Kidney (tissue), 22 donors: ENCODE measurements at places on chromosomes 3 and 15.

GRCh38 chr3:69547461-69547880, 161.6 kb upstream of the FRMD4B start:
- H3K27ac ChIP-seq = no peak overlapping the region
- H3K4me1 ChIP-seq = no peaks in the 10 kb centered on the region
- no peak overlapping the region for H3K4me3 ChIP-seq
- H3K27me3 ChIP-seq = peaks cover 2% of the 10 kb centered on the region

DNA sequence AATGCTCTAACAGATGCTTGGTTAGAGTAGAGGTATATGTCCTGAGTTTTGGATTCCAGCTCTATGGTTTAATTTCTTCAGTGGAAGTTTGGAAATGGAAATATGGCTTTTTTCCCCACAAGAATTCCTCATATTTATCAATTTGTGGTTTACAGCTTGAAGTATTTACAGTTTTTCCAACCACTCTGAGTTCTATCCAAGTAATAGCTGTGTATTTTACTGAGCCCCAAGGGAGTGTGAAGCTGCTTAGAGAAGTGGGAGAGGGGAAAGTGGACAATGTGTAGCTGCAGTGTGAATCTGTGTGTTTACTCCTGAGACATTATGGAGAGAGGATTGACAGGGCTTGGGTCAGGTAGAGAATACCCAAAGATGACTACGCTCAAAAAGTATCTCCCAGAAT, 54.5 kb downstream of the NEK11 start:
- H3K36me3 ChIP-seq = no peaks in the 10 kb centered on the region
- no peak overlapping the region for H3K27ac ChIP-seq
- H3K27me3 ChIP-seq = no peaks in the 10 kb centered on the region
- H3K4me1 ChIP-seq = no peaks in the 10 kb centered on the region
- DNase-seq = no peak

- peaks cover 21% of the 10 kb centered on the region for H3K4me1 ChIP-seq
- no peak overlapping the region for H3K4me3 ChIP-seq
- H3K27ac ChIP-seq = no peak overlapping the region
- no peaks in the 10 kb centered on the region for H3K36me3 ChIP-seq
- no peaks in the 10 kb centered on the region for H3K27me3 ChIP-seq
- no peak for DNase-seq
Observed at GRCh38 chr3:126364130-126364695, 7.0 kb upstream of the KLF15 start.

DNA sequence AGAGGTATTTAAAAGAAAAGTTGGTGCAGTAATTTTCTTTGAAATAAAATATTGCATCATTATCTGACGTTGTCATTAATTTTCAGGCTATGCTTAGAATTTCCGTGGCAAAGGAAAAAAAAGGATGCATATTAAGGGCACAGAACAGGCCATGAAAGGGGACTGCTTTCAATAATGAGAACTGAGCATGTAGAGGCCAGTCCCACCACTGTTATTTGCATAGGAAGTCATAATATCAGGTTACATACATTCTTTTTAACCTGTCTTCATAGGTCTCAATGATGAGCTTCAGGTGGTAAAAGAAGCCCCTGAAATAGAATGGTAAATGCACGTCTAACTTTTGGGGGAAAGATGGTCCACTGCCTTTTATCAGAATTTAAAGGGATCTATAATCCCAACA, 272.1 kb upstream of the ALCAM start:
- H3K36me3 ChIP-seq = no peaks in the 10 kb centered on the region
- H3K27ac ChIP-seq = no peak overlapping the region
- H3K4me1 ChIP-seq = no peaks in the 10 kb centered on the region
- H3K27me3 ChIP-seq = no peaks in the 10 kb centered on the region
- no peak for DNase-seq

DNA sequence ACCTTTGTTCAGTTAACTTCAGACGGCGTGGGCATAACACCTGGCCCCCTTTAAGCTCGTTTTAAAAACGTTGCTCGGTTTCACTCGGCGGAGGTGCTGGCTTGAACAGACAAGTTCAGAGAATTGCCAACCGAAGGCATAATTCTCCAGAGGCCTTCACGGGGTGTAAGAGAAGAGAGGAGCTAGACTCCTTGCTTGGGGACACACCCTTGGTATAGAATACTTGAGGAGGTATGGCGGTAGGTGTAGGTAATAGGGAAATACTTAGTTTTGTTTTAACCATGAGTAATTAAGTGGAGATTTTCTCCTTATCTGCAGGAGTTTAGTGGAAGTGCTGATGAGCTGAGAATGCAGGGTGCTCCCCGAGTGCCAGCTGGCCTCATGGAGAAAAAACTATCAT, 921 bp downstream of the FBXL2 start:
- no peaks in the 10 kb centered on the region for H3K27me3 ChIP-seq
- H3K27ac ChIP-seq = no peak overlapping the region
- H3K4me1 ChIP-seq = no peaks in the 10 kb centered on the region

DNA sequence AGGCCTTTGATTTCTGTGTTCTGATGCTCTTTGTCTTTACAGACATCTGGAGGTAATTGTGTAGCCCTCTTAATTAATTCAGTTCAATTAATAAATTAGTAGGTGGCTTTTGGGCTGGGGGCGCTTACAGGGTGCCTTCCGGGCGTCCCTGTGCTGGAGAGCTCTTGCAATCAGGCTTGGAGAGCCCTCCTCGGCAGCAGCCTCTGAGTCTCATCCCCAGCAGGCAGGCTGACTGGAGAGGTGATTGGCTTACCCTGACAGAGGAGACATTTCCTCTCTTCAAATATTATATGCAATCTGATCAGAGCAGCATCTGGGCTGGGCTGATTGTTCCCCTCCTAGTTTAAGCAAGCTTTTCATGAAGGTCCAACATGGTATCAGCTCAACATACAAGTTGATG, 250.7 kb downstream of the LPP start:
- H3K4me1 ChIP-seq = no peaks in the 10 kb centered on the region
- no peak for DNase-seq
- H3K4me3 ChIP-seq = no peak overlapping the region
